Activated CD4-positive, alpha-beta T cell treated with anti-CD3 and anti-CD28 coated beads, Interleukin-2, Interleukin-4, amounts not matched to agents 100 ng/mL and 50 ng/mL, durations not matched to agents 16 hours and 8 hours (primary cell): ENCODE measurements at places on chromosomes 12 and 14.

GRCh38 chr12:21065845-21066244 lies 65.1 kb upstream of the SLCO1B1 start:
- no peak for DNase-seq

DNA sequence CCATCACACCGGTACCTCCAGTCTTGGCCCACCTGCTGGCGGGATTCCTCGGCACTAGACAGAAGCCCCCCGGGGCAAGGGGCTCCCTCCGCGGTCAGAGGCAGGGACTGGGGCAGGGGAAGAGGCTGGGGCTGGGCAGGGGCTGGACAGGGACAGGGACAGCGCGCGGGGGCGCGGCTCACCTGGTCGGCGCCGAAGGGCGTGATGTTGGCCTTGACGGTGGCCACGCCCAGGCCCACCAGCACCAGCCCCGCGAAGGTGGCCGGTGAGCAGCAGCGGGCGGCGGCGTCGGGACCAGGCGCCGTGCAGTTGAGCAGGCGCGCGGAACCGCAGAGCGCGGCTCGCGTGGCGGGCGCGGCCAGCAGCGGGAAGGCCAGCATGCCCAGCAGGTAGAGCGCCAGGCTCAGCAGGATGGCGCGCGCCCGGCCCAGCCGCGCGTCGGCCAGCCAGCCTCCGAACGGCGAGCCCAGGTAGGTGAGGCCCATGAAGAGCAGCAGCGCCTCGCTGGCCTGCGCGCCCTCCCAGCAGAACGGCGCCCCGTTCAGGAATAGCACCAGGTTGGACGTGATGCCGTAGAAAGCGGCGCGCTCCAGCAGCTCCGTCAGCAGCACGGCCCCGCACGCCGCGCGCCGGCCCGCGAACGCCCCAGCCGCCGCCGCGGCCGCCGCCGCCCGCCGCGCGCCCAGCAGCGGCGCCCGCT lies 392 bp downstream of the SLC15A4 start:
- DNase-seq: no peak

GRCh38 chr14:31965071-31965734 lies 111.9 kb upstream of the ARHGAP5 start:
- no peak for DNase-seq

DNA sequence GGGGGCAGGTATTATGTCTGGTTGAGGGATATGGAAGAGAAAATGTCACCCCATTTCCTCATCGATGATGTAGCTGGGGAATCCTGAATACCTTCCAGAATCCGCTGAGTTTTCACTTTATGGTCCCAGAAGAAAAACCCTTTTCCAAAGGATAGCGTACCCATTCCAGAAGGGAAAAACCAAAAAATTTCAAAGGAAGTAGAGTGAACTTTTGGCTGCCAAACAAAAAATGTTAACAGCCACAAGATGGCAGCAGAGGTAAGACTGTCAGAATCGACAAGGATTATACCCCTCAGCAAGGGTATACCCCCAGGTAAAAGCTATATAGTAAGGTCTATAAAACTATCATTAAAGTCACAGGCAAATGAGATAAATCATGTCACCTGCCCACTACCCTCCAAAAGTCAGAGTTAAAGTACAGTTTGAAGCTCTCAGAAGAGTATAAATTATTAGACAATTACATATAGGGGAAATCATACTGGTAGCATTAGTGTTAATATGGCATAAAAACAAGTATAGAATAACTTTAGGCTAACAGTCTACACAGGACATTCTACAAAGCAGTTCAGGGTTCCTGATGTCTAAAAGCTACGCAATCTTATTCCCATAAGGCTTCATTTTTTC lies 18.0 kb downstream of the ACIN1 start:
- peak; percentile 33 for DNase-seq

DNA sequence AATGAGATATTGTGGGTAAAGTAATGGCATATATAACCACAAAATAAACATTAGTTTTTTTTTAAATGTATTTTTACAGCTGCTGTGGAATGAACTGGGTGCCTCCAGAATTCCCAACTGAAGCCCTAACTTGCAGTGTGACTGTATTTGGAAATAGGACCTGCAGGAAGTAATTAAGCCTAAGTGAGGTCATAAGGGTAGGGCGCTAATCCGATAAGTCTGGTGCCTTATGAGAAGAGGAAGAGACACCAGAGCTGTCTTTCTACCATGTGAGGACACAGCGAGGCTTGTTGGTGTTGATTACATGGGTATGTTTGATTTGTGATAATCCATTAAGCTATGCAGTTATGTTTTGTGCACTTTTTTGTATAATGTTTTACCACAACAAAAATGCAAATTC lies 136.8 kb downstream of the TPH2 start:
- no peak for DNase-seq

DNA sequence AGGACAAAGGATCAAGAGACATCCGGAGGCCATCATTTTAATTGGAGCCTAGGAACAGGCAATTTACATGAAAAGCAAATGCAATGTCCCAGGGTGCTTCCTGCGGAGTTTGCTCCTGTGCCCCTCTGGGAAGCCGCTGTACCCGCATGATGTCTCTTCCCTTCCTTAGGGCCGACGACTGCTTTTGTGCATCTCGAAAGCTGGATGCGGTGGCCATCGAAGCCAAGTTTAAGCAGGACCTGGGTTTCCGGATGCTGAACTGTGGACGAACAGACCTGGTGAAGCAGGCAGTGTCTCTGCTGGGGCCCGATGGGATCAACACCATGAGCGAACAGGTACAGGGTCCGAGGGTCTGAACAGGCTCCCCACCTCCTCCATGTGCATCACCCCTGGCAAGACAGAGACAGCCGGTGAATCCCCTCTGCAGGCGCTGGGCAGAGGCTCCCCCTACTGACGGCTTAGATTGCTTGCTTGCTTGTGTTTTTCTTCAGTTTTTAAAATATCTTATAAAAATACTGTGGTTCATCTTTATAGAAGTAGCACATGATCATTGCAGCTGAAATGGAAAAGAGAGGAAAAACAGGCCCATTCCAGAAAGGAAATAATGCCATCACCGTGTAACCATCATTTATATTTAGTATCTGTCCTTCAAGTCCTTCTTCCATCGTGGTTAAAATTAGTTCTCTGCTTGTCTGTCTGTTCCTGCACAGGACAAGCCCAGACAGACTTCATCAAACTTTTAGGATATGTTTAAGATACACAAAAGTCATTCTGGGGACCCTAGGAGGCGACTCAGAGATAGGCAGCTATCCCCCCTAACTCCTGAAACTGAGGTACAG lies 75.4 kb upstream of the PWP1 start:
- DNase-seq: peak; percentile 18

GRCh38 chr12:81181691-81182090 lies 103.8 kb downstream of the ACSS3 start:
- DNase-seq: no peak

DNA sequence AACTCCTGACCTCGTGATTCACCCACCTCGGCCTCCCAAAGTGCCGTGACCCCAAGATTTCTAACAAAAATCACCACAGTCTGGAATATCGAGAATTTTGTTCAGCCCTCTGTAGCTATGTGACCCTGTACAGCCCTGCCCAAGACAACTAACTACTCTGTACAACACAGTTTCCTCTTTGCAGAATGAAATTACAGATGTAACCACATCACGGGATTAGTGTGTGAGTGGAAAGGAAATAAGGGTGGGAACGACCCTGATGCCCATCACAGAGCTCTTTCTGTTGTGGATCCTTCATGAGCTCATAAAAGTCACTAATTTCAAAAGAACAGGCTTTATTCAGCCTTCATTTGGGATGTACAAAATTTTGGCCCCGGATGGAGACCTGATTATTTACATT lies 50.5 kb upstream of the KRR1 start:
- no peak for DNase-seq

- no peak for DNase-seq
Observed at GRCh38 chr12:75908961-75909605, 122.5 kb downstream of the PHLDA1 start.
